Hematopoietic multipotent progenitor cell treated with erythropoietin and hydrocortisone succinate and interleukin-3 and kit ligand, for 15 days (in vitro differentiated cells): ENCODE measurements at places on chromosomes 16 and 17.

DNA sequence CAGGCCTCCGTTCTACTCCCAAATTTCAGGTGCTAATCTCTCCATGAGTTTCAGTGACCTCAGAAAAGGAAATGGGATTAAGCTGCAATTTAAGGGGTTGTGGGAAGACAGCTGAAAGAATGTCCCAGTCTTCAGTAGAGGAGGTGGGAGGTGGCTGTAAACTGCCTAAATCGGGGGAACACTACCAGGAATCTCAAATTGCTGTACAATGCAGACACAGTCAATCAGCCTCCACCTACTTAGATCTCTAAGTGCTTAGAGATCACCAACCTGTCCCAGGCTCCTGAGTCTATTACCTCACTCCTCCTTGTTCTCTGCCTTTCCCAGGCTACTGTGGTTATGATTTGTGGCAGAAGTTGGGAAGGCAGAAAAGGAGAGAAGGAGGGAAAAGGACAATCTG, 8.3 kb upstream of the TBX21 start:
- no peak for DNase-seq

- peak; percentile 40 for DNase-seq
Measured at GRCh38 chr16:21277927-21278706, at the start of gene CRYM. CRYM (minus strand) TSS chr16:21278290; CDS start chr16:21278251, 39 bp downstream.

DNA sequence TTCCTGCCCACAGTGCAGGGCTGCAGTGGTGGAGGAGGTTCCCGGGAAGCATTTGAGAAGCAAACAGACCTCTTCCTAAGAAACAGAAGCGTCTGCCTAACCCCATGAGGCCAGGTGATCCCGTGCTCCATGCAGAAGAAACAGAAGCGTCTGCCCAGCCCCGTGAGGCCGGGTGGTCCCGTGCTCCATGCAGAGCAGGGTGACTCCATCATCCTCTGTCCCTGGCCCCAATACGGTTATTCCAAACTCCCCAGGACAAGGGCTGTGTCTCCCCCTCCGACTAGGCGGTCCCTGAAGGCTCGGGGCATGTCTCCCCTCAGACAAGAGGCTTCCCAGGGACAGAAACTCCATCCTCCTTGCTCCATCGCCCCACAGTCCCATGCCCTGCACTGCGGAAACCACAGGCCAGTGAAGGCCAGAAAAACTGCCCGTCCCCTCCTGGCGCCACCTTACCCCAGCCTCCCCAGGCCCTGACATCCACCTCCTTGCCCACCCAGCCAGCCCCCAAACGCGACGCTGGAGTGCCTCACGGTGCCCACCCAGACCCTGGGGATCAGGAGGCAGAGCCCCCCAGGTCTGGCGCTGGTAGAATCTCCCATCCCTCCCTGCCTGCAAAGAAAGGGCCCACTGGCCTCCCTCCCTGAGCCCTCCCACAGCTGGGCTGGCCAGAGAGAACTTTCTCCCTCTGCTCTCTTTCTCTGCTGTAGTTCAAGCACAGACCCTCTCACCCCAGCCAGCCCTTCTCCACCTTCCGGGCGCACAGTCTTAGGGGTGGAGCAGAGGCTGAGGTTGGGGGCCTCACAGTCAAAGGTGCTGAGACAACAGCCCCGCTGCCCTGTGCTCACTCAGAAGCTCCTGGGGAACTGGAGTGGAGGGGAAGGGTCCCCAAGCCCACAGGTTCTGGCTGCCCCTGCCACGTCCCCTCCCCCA, 30.6 kb upstream of the KRT17 start:
- DNase-seq, result no peak

DNA sequence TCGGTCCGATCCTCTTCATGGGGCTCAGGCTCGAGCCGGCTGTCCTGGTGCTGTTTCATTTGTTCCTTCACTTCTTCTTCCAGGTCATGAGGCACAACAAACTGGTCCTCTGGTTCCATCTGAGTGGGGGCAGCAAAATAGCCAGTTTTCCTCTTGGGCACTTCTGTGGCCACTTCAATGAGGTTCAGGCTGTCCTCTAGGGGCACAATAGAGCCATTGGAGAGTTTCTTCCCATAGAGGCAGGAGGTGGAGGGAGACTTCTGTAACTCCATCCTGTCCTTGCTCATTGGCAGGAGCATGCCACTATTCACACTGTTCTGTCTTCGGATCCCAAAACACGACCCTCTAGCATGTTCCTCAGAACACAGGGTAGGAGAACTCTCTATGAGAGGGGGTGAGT, 22.9 kb downstream of the MARVELD3 start:
- peak; percentile 20 for DNase-seq

- DNase-seq, result no peak
Measured at GRCh38 chr17:10768750-10769251, 35.1 kb downstream of the TMEM238L start.

GRCh38 chr16:55285586-55285985, 38.4 kb upstream of the IRX6 start:
- no peak for DNase-seq

GRCh38 chr16:71528863-71529262, 2.6 kb downstream of the CHST4 start:
- DNase-seq, result no peak

GRCh38 chr17:77865112-77865611, 93.3 kb upstream of the TNRC6C start:
- DNase-seq, result no peak

- DNase-seq, result no peak
Measured at GRCh38 chr16:66175636-66176035, 190.9 kb upstream of the CDH5 start.

DNA sequence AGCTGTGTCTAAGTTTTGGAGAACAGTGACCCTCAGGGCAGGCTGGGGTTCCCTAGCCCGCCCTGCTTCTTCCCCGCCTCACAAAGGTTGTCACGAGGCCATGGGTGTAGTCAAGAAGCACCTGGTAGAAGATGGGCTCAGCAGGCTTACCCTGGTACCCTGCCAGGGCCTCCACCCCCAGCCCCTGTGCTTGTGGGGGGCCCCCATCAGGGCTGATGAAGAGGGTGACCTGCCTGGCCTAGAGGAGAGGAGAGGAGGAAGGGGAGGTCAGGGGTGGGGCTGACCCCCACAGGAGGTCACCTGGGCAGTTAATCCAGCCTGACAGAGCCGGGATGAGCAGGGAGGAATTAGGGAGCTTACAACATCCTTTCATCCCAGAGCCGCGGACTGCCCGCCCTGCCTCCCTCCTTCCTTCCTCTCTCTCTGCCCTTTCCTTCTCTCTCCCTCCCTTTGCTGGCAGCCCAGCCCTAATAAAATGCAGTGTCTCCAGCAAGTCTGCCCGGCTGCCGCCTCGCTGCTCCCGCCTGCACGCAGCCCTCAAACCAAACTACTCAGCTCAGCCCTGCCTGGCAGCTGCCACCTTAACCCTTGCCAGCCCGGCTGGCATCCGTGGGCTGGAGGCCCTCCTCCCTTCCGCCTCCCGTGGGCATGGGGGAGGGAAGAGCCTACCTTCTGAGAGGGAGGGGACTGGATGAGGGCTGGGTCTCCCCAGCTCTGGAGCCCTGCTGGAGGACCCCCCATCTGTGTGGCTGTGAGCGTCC, 7.2 kb downstream of the DLX3 start:
- no peak for DNase-seq

DNA sequence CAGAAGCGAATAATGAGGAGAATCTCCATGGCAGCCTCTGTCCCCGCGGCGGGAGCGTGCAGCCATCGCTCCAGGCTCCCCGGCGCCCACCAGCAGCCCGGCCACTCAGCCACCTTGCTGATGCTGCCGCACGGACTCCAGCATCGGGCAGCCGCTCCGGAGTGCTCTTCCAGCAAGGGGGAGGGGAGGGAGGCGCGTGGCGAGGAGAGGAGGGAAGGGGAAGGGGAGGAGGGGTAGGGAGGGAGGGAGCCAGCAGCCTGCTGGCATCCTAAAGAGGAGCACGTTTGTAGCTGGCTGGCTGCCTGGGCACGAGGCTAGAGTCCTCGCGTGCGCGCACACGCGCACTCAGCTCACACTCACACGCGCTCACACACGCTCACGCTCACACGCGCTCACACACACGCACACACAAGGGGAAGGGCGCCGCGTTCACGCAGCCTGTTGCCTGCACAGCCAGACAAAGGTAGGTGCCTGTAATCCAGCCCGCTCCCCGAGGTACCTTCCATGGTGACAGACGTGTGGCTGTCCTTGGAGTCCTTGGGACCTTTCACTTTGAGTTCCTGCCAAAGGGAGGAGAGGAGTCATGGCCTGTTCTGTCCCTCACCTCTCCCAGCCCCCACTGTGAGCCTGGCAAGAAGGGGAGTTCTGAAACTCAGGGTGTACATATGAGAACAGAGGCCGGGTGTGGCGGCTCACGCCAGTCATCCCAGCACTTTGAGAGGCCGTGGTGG, 82.1 kb downstream of the TIMM22 start:
- no peak for DNase-seq

DNA sequence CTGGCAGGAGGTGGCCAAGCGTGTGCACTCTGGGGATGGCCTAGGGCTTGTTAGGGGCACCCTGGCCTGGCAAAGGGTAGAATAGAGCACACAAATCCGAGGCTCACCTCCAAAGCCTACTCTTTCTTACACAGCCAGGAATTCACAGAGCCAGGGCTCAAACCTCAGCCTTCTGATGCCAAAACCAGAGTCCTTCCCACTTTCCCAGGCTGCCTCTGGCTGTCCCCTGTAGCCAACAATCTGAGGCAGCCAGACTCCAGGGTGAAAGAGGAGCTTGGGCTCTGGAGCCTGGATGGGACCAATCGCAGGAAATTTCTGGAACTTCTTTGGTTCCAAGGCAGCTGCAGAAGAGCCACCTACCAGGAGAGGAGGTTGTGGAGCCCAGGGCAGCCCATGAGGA, 127.9 kb downstream of the COPRS start:
- no peak for DNase-seq

- DNase-seq, result peak; percentile 83
Measured at GRCh38 chr16:81624760-81625543, 154.1 kb upstream of the PLCG2 start.

DNA sequence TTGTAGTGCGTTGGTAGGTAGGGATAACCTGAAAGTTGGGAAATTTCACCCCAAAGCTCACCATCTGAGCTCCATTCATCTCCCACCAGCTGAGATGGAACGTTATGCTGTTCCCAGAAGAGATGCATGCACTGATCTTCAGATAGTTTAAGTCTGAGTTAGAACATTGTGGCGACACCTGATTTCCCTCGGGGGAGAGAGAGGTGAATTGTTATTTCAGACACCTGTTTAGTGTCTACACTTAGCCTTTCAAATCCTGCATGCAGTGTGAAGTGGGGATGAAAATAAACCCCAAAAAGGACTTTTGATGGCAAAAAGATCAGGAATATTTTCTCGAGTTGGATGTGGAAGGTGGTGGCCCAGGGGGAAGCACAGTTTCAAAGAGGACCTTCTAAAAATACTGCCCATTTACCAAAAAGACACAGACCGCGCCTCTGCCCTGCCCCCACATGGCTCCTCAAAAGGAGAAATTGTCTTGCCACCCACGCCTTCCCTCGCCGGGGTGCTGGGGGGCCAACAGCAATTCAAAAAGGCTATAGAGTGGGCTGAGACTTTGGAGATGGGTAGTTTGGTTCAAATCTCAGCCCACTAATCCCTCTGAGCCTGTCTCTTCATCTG, 11.4 kb downstream of the CIITA start:
- no peak for DNase-seq

DNA sequence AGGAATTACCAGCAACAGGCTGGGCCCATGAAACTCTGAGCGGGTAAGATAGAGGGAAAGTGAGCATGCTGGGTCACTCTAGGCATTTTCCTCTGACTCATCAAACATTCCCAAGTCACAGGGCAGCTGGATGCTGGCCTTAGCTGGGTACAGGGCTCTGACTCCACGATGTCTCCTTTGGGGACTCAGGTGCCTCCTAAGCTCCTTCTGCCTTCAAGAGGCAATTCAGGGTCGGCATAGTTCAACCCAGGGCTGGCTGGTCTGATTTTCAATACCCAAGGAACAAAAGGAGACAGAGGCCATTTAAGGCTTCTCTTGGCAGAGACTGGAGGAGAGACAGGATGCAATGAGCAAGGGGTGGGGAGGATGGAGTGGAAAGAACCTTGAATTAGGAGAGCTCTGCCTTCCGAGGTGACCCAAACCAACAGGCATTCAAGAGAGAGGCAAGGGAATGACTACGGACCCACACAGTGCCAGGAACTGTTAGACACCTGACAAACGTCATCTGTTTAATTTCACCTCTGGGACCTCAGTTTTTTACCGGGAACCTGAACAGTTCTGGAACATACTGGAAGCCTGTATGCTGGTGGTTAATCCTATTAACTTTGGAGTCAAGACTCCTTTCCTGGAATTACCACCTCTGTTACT, 910 bp downstream of the WBP2 start:
- peak; percentile 41 for DNase-seq

DNA sequence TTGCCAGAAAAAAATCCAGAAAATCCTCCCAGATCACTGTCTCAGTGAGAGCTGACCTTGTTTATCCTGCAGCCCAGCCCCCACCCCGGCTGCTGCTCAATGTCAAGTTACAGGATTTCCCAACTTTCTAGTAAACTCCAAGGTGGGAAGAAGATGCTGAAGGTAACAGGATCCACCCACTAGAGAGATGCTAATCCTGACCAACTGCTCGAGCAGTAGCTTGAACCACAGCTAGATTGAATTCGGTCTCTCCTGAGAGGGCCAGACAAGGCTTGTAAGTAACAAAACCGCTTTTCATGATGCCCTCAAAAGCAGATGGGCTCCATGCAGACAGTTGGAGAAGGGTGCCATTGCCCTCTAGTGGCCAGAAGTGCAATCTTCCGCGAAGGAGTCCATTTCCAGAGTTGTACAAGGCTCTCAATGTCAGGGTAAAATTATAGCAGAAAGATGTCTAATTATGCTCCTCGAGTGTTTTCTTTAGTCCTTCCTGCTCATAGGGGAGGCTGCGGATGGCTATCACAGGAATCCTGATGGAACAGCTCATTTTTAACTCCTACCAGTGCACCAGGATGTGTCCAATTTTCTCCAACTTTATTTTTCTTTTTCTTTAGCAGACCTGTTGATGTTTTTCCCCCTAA, 3.9 kb downstream of the CDH11 start:
- DNase-seq, result peak; percentile 11

DNA sequence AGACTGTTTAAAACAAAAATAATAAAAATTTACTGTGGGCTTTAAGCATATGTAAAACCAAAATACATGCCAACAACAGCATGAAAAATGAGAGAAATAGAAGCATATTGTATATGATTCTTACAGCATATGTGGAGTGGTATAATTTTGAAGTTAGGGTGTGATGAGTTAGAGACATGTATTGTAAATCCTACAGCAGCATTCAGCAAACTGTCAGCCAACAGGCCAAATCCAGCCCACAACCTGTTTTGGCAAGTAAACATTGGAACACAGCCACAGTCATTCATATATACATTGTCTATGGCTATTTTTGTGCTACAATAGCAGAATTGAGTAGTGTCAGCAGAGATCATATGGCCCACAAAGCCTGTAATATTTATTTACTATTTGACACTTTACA, 42.3 kb downstream of the ZNF18 start:
- no peak for DNase-seq

- no peak for DNase-seq
Measured at GRCh38 chr16:13120091-13120490, 218.7 kb downstream of the SHISA9 start.
